ENCODE measurements at places on chromosomes 2 and 18. TPM values are rescaled to one million over a fixed set of nuclear protein-coding genes. Genes with fewer than 3 reads are reported as not detected.

TEKT4 gene
- not detected for polyA plus RNA-seq

NYAP2 gene
- 0.12 TPM for polyA plus RNA-seq

NLRC4 gene
- polyA plus RNA-seq = 0.22 TPM

MALT1 gene
- 6.3 TPM for polyA plus RNA-seq

FABP1 gene
- polyA plus RNA-seq = 10,168 TPM

COL3A1 gene
- polyA plus RNA-seq = 648 TPM

CSRNP3 gene
- polyA plus RNA-seq = 0.90 TPM

POU3F3 gene
- not detected for polyA plus RNA-seq

LYPD1 gene
- polyA plus RNA-seq = not detected

PSME4 gene
- 19.9 TPM for polyA plus RNA-seq

HNMT gene
- 96.9 TPM for polyA plus RNA-seq

TPRKB gene
- polyA plus RNA-seq = 74.0 TPM

C2orf15 gene
- 1.4 TPM for polyA plus RNA-seq

G6PC2 gene
- 0.12 TPM for polyA plus RNA-seq

POTEI gene
- not detected for polyA plus RNA-seq

SERPINB3 gene
- polyA plus RNA-seq = 0.06 TPM

CHST9 gene
- polyA plus RNA-seq = not detected

CIB4 gene
- not detected for polyA plus RNA-seq

CDH20 gene
- 0.10 TPM for polyA plus RNA-seq

MYL1 gene
- 1.1 TPM for polyA plus RNA-seq

MAPK4 gene
- polyA plus RNA-seq = 0.81 TPM

CYS1 gene
- polyA plus RNA-seq = 0.76 TPM

PLEKHH2 gene
- 1.1 TPM for polyA plus RNA-seq

IL37 gene
- not detected for polyA plus RNA-seq

ABCB11 gene
- not detected for polyA plus RNA-seq

Data from small intestine (tissue), 16 donors.